Mesothelial cell of epicardium (in vitro differentiated cells): ENCODE measurements at places on chromosomes 12 and 14.
A peak's percentile ranks its signal among the peaks of the same experiment; 100 is the strongest.

DNA sequence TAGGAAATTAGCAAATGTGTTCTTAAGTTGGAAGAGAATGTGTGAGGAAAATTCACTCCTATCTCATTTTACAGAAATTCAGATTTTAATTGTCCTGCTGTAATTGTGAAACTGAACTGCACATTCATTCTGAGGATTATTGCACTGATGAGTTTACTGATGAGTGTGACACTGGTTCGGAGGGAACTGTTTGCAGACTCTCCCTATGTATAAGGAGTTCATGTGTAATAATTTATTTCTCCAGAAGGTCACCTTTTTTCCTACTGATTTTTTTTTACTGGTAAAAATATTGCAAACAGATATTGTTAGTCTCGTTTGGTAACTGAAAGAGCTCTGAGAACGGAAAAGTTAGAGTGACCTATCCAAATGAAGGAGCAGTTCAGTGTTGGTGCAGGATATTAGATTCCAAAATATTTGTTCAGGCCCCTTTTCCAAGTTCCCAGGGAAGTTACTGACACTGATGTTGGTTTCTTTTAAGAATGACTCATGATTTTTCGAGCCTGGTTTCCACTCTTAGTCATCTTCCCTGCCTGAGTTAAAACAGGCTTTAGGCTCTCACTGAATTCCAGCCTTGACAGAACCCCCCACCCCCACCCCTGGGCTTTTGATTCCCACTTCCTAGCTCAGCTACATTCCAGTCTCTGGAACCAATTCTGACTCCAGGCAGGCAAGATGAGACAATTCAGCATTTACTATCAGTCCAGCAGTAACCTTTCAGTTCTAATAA, 18.4 kb downstream of the ANO6 start:
- DNase-seq: no peak

- no peak for DNase-seq
Observed at GRCh38 chr12:111925171-111925570, 83.1 kb downstream of the MAPKAPK5 start.

- DNase-seq: peak; percentile 57
Observed at GRCh38 chr12:49866859-49867569, 24.1 kb upstream of the BCDIN3D start.

- DNase-seq: no peak
Observed at GRCh38 chr14:32703183-32703621, 235.5 kb upstream of the NPAS3 start.

GRCh38 chr14:103528146-103528586, 830 bp upstream of the TRMT61A start:
- no peak for DNase-seq

DNA sequence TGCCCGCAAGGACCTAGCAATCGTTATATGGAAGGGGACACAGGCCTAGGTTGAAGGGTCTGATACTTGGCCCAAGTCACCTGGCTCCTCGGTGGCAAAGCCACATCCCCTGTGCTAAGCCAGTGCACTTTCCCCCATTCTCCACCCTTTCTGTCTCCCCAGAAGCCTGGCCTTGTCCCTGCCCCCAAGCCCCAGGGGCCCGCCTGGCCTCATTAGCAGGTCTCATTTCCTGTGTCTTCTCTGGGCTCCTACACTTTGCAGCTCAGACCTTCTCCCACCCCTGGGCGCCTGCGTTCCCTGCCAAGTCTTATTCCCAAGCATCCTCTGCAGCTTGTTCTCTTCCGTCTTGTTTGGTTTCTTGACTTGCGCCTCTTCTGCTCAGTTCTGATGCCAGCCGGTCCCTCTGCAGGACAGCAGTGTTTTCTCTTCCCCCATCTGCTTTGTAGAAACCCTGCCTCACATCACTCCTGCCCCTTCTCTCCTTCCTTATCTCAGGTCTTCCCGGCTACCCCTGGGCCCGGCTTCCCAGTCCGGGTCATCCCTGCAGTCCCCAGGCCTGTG, 66.7 kb downstream of the SLC24A4 start:
- DNase-seq: no peak

GRCh38 chr12:24325331-24325730, 375.9 kb upstream of the SOX5 start:
- no peak for DNase-seq

DNA sequence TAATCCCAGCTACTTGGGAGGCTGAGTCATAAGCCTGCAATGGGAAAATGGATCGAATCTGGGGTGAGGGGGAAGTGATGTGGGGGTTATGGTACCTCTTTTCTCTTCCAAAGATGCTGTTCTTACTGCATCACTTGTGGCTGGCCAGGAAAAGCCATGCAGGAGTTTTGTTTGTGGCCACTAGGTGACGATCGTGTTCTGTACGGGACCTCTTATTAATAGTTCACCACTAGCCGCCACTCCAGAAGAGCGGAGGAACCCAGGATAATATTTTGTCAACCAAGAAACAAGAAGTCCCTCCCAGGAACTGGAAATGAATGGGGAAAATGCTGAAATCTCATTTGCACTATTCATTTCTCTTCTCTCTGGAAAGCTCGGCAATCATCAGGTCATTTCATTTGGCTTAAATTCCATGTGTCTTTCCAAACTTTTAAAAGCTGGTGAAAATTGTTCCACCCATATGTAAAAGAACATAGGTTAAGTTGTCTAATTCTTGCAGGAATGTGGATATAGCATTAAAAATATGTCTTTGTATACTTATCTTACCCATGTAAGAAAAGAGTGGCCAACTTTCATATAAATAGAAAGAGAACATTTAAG, 8.9 kb downstream of the GPR65 start:
- DNase-seq: no peak

DNA sequence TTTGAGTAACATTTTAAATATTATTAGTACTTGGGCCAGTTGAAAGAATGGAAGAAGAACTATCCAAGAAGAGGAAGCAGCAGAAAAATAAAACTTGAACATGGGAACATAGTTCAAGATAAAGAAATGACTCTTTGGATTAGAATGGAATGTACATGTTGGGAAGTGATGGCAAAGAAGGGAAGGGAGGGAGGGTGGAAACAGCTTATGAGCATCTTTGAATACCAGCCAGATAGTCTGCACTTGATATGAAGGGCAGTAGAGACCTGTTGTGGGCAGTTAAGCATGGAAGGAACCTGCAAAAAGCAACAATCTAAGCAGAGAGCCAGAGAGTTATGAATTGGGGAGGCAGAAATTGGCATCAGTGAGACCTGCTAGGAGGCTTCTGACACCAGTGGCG, 10.0 kb upstream of the IL22 start:
- DNase-seq: no peak

DNA sequence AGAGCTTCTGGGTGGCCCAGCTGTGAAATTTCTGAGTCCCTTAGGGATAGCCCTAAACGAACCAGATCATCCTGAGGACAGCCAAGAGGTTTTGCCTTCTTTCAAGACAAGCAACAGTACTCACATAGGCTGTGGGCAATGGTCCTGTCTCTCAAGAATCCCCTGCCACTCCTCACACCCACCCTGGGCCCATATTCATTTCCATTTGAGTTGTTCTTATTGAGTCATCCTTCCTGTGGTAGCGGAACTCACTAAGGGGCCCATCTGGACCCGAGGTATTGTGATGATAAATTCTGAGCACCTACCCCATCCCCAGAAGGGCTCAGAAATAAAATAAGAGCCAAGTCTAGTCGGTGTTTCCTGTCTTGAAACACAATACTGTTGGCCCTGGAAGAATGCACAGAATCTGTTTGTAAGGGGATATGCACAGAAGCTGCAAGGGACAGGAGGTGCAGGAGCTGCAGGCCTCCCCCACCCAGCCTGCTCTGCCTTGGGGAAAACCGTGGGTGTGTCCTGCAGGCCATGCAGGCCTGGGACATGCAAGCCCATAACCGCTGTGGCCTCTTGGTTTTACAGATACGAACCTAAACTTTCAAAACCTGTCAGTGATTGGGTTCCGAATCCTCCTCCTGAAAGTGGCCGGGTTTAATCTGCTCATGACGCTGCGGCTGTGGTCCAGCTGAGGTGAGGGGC, 38.9 kb downstream of the DAD1 start:
- DNase-seq: no peak

DNA sequence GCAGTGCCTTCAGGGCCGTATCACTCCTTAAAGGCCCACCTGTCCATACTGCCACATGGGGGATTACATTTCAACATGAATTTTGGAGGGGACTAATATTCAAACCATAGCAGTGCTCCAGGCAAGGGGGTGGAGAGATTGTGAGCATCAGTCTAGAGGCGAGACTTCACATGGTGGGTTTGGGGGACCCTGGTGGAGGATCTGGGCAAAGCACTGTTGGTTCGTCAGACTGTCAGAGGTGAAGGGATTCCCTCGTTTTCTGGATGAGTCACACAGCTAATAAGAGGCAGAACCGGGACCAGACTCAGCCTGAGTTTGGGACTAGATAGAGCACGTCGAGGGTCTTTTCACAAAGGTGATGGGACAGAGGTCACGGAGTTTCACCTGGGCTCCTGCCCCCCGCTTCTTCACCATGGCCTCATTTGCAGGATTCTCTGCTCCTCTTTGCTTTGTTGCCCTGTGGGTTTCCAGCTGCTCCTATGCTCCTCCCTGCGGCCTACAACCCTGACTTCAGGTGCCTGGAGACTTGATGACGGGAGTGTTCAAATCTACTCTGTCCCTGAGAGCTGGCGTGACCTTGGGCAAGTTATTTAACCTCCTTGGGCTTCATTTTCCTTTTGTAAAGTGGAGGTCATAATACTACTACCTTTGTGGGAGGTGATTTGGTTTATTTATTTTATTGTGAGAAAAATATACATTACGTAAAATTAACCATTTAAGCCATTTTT, 41.5 kb downstream of the TEAD4 start:
- DNase-seq: no peak

DNA sequence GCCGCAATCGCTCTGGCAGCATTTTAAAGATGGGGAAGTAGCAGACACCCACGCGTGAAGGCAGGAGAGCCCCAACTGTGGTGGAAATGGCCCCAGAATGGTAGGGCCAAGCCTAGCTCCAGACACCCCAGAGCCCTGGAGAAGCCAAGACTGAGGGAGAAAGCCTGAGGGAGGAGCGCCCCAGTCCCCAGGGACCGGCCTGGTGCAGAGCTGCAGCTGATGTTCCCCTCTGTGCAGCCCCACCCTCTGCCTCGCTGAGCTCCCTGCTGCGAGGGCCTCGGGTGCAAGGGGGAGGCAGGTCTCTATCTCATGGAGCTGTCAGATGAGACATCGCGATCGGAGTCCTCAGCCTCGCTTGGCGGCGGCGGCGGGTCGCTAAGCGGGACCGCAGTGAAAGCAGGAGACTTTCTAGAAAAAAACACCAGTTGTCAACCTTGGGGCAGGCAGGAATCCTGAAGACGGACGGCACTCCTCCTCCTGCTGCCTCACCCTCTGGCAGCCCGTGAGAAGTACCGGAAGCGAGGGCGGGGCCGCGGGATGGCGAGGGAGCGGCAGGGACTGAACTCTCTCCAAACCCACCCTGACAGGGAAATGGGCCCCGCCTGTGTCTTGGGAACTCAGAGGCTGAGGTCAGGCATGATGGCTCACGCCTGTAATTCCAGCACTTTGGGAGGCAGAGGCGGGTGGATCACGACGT, 6.0 kb downstream of the GAPDH start:
- peak; percentile 80 for DNase-seq

DNA sequence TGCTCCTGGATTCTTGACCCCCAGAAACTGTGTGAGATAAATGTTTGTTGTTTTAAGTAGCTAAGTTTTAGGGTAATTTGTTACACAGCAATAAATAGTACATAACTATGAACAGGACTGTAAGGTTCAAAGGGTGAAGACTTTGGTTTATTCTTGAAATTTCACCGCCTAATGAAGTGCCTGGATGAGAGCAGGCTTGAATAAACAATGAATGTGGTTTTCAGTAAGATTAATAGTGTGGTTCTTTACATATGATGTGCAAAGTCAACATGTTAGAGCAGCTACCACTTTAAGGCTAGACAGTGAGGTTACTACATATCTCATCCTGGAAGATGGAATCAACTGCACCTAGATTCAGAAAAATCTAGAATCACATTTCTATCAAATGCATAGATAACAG, 145.2 kb upstream of the BTG1 start:
- no peak for DNase-seq

GRCh38 chr14:63045612-63046320, 508 bp upstream of the KCNH5 start:
- peak; percentile 70 for DNase-seq

DNA sequence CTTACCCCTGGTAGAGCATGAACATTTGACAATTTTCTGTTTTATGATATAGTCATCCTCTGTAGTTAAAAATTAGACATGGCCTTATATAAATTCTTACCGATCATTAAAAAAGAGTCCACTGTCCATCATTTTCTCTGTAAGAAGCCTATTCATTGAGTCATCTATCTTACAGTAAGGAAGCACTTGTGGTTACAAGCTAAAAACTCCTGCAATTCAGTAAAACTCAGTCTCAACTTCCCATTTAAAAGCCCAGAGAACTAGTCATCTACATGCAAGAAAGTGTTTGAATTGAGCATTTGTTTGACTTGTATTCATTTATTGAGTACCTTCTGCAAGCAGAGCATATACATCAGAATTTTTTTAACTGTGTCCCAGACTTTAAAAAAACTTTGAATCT, 63.3 kb downstream of the GTF2A1 start:
- DNase-seq: no peak

DNA sequence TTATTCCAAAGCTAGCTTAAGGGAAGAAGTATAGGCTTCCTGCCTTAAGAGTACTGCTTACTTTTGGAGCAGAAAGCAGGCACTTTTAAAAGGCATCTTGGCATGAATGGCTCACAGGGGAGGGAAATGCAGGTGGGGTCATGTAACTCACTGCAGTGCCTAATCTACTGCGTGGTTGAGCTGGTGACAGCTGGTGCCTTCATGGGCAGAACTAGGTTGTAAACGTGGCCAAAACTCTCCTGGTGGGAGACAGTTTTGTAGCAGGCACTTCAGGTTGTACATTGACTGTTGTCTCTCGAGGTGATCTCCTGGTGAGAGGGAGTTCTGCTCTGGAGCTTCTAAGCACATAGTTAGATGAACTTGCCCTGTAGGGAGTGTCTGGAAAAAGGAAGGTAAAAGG, 962.5 kb downstream of the DIO2 start:
- no peak for DNase-seq

DNA sequence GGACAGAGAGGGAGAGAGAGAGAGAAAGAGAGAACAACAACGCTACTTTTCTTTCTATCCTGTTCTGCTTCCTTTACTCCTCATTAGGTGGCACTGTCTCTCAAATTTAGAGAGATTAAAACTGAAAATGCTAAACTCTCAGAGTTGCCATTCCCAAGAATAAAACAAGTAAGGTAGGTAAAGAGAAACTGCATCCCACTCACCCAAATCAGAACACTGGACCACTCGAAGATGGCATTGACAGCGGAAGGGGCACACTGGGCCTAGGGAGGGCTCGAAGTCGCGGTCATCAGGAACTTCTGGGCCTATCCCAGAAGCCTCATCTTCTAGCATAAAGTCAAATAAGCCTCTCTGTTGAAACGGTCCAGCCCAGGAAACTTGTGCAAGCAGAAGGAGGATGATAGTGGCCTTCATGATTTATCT, 4.5 kb downstream of the DCN start:
- no peak for DNase-seq

GRCh38 chr12:121110211-121110940, 22.3 kb upstream of the P2RX7 start:
- peak; percentile 60 for DNase-seq
